Natural killer cell (primary cell): ENCODE measurements at places on chromosomes 1 and 21. TPM values are rescaled to one million over a fixed set of nuclear protein-coding genes. Genes with fewer than 3 reads are reported as not detected.

Gene PLEKHG5
- 1.1 TPM for total RNA-seq

Gene RORC
- total RNA-seq: 0.70 TPM

Gene CLCA1
- not detected for total RNA-seq

Gene ZNF683
- 9.6 TPM for total RNA-seq

- H3K4me1 ChIP-seq: no peaks in the 10 kb centered on the region
- H3K36me3 ChIP-seq: no peaks in the 10 kb centered on the region
- no peaks in the 10 kb centered on the region for H3K27me3 ChIP-seq
- no peak overlapping the region for H3K27ac ChIP-seq
- DNase-seq: no peak
- H3K4me3 ChIP-seq: no peak overlapping the region
Measured at GRCh38 chr1:116945421-116945820, 35.7 kb downstream of the PTGFRN start.

DNA sequence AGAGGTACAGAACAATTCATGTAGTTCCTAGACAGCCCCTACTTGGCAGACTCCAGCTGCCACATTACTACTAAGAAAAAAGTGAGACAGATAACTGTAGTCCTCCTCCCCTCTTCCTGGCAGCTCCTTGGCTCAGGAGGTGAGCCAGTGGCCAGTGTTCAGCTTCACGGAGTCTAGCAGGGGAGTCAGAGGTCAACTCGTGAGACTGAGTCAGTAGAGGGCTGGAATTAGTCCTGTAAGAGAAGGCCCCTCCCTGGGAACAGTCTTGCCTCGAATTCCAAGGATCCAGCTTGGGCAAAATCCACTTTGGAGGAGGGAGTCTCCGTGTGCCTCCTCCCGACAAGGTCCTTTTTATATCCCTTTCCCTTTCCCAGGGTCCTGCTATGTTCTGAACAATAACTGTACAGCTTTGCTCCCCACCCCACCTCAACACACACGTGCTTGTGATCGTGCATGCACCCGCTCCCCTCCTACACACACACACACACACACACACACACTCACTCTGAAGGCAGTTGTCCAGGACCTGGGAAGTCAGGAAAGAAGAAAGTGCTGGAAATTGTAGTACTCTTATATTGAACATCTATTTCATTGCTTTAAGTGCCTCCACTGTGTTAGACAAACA is 22.5 kb upstream of the SLC27A3 start:
- H3K27me3 ChIP-seq: no peaks in the 10 kb centered on the region
- no peak for DNase-seq
- H3K4me3 ChIP-seq: no peak overlapping the region
- H3K36me3 ChIP-seq: peaks cover 59% of the 10 kb centered on the region
- no peak overlapping the region for H3K27ac ChIP-seq
- H3K4me1 ChIP-seq: no peaks in the 10 kb centered on the region

DNA sequence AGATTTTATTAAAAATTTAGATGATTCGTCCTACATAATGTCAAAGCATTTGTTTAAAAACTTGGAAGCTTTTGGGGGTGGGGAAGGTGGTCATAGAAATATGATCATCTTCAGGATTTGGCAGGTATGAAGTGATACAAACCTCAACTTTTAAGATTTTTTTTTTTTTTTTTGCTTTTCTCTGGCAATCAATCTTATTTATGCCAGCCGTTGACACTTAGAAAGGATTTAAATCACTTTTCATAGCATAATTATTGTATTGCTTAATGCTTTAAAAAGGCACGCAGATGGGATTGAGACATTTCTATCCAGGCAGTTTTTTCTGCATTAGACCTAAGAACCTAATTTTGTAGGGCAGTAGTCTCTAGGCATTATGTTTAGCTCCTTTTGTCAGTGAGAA is 19.7 kb downstream of the MRPS6 start:
- no peak overlapping the region for H3K4me3 ChIP-seq
- peaks cover 10% of the 10 kb centered on the region for H3K4me1 ChIP-seq
- no peak for DNase-seq
- no peaks in the 10 kb centered on the region for H3K27me3 ChIP-seq
- peaks cover 23% of the 10 kb centered on the region for H3K36me3 ChIP-seq
- H3K27ac ChIP-seq: no peak overlapping the region

DNA sequence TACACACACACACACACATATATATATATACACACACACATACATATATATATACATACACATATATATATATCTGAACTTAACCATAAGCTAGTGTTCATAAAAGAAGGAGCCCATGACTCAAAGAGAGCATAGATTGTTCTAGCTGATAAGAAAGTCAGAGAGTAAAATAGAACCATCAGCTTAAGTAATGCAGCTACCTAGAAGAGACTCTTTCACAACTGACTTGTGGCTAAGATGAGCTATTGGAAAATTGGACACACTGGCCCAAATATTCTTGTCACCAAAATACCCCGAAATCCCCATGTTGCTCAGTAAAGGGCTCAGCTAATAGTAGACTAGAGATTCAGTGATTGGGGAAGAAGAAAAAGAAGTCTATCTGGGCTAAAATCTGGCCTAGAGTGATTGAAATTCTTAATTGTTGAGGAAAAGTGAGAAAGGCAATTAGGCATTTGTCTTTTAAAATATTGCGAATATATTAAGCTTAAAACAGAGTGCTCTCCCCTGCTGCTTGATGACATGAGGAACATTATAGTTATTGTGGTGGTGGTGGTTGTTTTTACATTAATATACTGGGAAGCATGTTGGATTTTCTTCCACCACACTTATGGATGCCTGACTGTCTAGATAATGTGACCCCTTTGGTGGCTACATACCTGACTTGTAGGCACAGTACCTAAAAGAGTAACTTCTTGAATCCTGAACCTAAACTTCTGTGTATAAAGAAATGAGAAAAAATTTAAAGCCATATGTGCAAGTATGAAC is 6.3 kb downstream of the SLAMF1 start:
- peak overlapping the region; percentile 43 for H3K27ac ChIP-seq
- no peaks in the 10 kb centered on the region for H3K36me3 ChIP-seq
- H3K4me3 ChIP-seq: no peak overlapping the region

GRCh38 chr1:41387667-41388091 is 26.4 kb downstream of the FOXO6 start:
- DNase-seq: no peak
- H3K4me3 ChIP-seq: no peak overlapping the region
- H3K27ac ChIP-seq: no peak overlapping the region
- peaks cover 11% of the 10 kb centered on the region for H3K27me3 ChIP-seq
- peaks cover 7% of the 10 kb centered on the region for H3K4me1 ChIP-seq

GRCh38 chr1:226602186-226603021 is 53.8 kb downstream of the STUM start:
- no peak overlapping the region for H3K4me3 ChIP-seq
- H3K27ac ChIP-seq: no peak overlapping the region
- H3K4me1 ChIP-seq: no peaks in the 10 kb centered on the region

GRCh38 chr21:34704119-34704518 is 35.3 kb downstream of the CLIC6 start:
- DNase-seq: no peak
- H3K4me1 ChIP-seq: peaks cover 11% of the 10 kb centered on the region
- H3K27me3 ChIP-seq: no peaks in the 10 kb centered on the region
- H3K4me3 ChIP-seq: no peak overlapping the region
- H3K36me3 ChIP-seq: no peaks in the 10 kb centered on the region

GRCh38 chr1:3955196-3955772 is 55.2 kb upstream of the C1orf174 start:
- no peaks in the 10 kb centered on the region for H3K4me1 ChIP-seq
- H3K4me3 ChIP-seq: no peak overlapping the region
- H3K27me3 ChIP-seq: no peaks in the 10 kb centered on the region

GRCh38 chr1:199756066-199756465 is 271.4 kb upstream of the NR5A2 start:
- no peaks in the 10 kb centered on the region for H3K4me1 ChIP-seq
- H3K4me3 ChIP-seq: no peak overlapping the region
- peaks cover 3% of the 10 kb centered on the region for H3K27me3 ChIP-seq
- DNase-seq: no peak

GRCh38 chr1:94231746-94232145 is 5.6 kb downstream of the ARHGAP29 start:
- H3K27ac ChIP-seq: no peak overlapping the region
- H3K4me1 ChIP-seq: peaks cover 6% of the 10 kb centered on the region
- H3K4me3 ChIP-seq: no peak overlapping the region
- peaks cover 56% of the 10 kb centered on the region for H3K27me3 ChIP-seq
- no peak for DNase-seq
